Suprapubic skin (tissue), 4 donors: ENCODE measurements at places on chromosomes 2 and 18.

GRCh38 chr2:9160732-9161131 lies 45.9 kb upstream of the ASAP2 start:
- no peak overlapping the region for H3K4me3 ChIP-seq
- no peak for DNase-seq
- no peaks in the 10 kb centered on the region for H3K27me3 ChIP-seq
- peaks cover 10% of the 10 kb centered on the region for H3K4me1 ChIP-seq
- H3K27ac ChIP-seq = no peak overlapping the region

- no peak overlapping the region for H3K27ac ChIP-seq
- no peaks in the 10 kb centered on the region for H3K4me1 ChIP-seq
- H3K4me3 ChIP-seq = no peak overlapping the region
- H3K36me3 ChIP-seq = no peaks in the 10 kb centered on the region
These were observed 260.7 kb upstream of the KLHL29 start for GRCh38 chr2:23124214-23124750.

- H3K27me3 ChIP-seq = no peaks in the 10 kb centered on the region
- H3K4me1 ChIP-seq = peaks cover 7% of the 10 kb centered on the region
- no peak overlapping the region for H3K27ac ChIP-seq
- no peak for DNase-seq
- H3K36me3 ChIP-seq = no peaks in the 10 kb centered on the region
- H3K4me3 ChIP-seq = no peak overlapping the region
These were observed 46.2 kb downstream of the WDR75 start for GRCh38 chr2:189487283-189488007.

- peak; percentile 89 for DNase-seq
- no peaks in the 10 kb centered on the region for H3K27me3 ChIP-seq
- peaks cover 52% of the 10 kb centered on the region for H3K4me1 ChIP-seq
These were observed 568.4 kb downstream of the TNS1 start for GRCh38 chr2:217434180-217434975.

DNA sequence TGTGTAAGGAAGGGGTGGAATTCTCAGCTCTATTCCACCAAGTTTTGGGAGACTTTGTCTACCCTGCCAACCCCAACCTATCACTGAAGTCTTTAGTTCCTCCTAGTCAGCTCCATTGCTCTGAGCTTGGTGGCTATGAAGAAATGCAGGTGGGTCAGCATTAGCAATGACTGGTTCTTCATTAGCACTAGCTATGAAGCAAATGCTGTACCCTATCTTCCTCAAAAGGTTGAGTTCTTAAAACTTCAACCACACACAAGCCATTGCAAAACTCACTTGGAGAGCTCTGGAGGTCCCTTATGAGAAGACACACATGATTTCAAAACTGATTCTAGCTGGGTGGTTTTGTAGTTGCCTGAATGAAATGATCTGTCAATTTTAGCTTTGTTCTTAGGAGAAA lies 193.8 kb downstream of the IKZF2 start:
- no peak for DNase-seq
- H3K4me1 ChIP-seq = peaks cover 24% of the 10 kb centered on the region
- H3K4me3 ChIP-seq = no peak overlapping the region
- H3K27ac ChIP-seq = no peak overlapping the region

- H3K36me3 ChIP-seq = no peaks in the 10 kb centered on the region
- H3K27ac ChIP-seq = no peak overlapping the region
- H3K27me3 ChIP-seq = no peaks in the 10 kb centered on the region
- peaks cover under 1% of the 10 kb centered on the region for H3K4me1 ChIP-seq
- DNase-seq = no peak
These were observed 357.0 kb upstream of the ID2 start for GRCh38 chr2:8324901-8325300.

DNA sequence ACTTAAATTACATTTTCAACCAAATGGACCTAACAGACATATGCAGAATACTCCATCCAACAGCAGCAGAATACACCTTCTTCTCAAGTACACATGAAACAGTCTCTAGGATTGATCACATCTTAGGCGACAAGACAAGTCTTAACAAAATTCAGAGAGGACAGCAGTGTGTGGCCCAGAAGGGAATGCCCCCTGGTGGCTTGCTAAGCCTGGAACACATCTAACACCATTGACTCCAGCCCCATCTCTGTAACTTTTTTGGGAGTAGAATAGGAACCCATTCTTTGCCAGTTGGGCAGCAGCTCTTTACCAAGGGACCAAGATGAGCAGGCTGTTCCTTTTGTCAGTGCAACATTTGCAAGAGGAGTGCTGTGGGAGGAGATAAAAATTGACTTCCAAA lies 249.9 kb downstream of the PLCL1 start:
- no peaks in the 10 kb centered on the region for H3K36me3 ChIP-seq
- no peak overlapping the region for H3K4me3 ChIP-seq
- H3K27me3 ChIP-seq = no peaks in the 10 kb centered on the region
- no peak overlapping the region for H3K27ac ChIP-seq
- no peaks in the 10 kb centered on the region for H3K4me1 ChIP-seq

GRCh38 chr2:210224941-210225672 lies at the start of gene ACADL:
Gene ACADL (minus strand): TSS chr2:210225447. CDS start chr2:210225263, 184 bp downstream.
- DNase-seq = peak; percentile 75
- peaks cover 7% of the 10 kb centered on the region for H3K4me1 ChIP-seq
- peaks cover 8% of the 10 kb centered on the region for H3K27me3 ChIP-seq
- peak within 1 kb of the TSS; percentile 69 for H3K4me3 ChIP-seq

DNA sequence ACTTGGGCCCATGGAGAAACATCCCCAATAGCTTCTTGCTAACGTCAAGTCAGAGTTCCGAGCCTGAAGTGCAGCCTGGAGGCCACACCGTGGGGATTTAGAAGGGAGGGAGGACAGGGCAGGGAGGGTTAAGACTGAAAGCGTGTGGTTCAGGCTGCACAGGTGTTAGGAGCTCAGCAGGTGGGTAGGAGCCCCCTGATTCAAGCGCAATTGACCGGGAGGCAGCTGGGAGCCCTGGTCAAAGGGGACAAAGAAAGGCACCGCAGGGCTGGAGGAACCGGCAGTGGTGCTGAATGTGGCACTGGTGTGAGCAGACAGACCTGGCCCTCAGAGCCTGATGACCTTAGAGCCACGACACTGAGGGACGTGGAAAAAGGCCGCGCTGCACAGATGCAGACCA lies 149.6 kb downstream of the TMEM18 start:
- no peak for DNase-seq
- H3K36me3 ChIP-seq = no peaks in the 10 kb centered on the region
- no peak overlapping the region for H3K27ac ChIP-seq
- no peak overlapping the region for H3K4me3 ChIP-seq
- no peaks in the 10 kb centered on the region for H3K4me1 ChIP-seq

DNA sequence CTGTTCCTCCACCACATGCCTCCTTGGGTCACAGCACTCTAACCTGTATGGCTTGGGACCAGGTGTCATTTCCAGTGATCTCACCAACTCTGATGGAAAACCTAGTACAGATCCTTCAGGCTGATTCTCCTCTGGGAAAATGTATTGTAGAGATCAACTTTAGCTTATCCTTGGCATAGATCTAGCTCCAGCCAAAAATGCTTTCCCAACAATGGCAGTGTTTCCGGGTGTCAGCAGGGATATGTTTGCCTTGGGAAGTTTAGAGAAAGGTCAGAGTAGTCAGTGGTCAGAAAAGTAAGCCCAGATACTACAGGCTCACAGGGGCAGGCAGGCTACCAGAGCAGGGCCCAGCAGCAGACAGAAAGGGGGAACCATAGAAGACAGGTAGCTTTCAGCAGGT lies 73.6 kb downstream of the CD8B2 start:
- H3K36me3 ChIP-seq = no peaks in the 10 kb centered on the region
- H3K27ac ChIP-seq = no peak overlapping the region
- H3K27me3 ChIP-seq = no peaks in the 10 kb centered on the region
- peaks cover 22% of the 10 kb centered on the region for H3K4me1 ChIP-seq
- DNase-seq = no peak

DNA sequence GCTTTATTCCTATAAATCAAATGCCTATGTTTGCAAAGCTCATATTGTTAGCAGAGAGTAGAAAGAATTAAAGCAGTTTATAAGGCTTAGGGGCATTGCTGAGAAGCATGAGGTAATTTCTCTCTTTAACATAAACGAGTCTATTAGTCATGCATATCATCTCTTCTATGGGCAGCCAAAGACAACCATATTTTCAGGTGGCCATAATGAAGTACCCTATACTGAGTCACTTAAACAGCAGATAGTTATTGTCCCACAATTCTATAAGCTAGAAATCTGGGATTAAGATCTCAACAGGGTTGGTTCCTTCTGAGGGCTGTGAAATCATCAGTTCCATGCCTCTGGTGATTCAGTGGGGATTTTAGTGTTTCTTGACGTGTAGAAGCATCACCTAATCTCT lies 277.5 kb downstream of the NR4A2 start:
- no peaks in the 10 kb centered on the region for H3K27me3 ChIP-seq
- no peak for DNase-seq
- H3K4me3 ChIP-seq = no peak overlapping the region
- H3K4me1 ChIP-seq = no peaks in the 10 kb centered on the region

GRCh38 chr2:26299471-26300101 lies 46.4 kb upstream of the SELENOI start:
- H3K4me1 ChIP-seq = peaks cover 49% of the 10 kb centered on the region
- DNase-seq = no peak
- H3K36me3 ChIP-seq = no peaks in the 10 kb centered on the region
- H3K27me3 ChIP-seq = no peaks in the 10 kb centered on the region
- H3K4me3 ChIP-seq = peak overlapping the region; percentile 66
- H3K27ac ChIP-seq = peak overlapping the region; percentile 87

DNA sequence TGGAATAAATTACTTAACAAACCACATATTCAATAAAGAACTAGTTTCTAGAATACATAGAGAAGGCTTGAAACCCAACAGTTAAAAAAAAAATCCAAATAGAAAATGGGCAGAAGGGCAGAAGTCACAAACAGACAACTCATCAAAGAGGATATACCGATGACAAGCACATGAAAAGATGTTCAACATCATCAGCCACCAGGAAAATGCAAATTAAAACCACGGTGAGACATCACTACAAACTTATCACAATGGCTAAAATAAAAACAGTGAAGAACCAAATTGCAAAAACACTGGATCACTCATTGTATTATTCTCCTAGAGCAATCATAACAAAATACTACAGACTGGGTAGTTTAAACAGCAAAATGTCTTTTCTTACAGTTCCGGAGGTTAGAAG lies 14.5 kb downstream of the SESTD1 start:
- no peaks in the 10 kb centered on the region for H3K36me3 ChIP-seq
- no peak overlapping the region for H3K27ac ChIP-seq
- no peak for DNase-seq
- no peaks in the 10 kb centered on the region for H3K27me3 ChIP-seq

DNA sequence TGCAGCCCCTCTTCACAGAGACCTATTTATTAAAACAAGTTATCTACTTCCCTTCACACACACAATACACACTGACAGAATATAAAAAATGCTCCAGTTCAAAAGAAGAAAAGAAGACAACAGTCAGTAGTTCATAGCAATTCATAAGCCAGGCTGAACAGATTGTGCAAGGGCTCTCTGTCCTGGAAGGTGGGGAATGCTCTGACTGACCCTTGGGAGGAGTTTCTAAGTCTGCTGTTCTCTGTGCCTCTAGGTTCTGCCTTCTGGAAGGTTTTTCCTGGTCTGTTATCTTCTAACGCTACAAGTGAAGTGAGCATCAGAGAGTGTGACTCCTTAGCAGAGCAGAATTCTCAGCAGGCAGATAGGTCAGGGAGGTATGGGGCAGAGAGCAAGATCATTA lies 35.7 kb downstream of the SP3 start:
- peaks cover 10% of the 10 kb centered on the region for H3K36me3 ChIP-seq
- DNase-seq = no peak
- H3K27me3 ChIP-seq = no peaks in the 10 kb centered on the region

DNA sequence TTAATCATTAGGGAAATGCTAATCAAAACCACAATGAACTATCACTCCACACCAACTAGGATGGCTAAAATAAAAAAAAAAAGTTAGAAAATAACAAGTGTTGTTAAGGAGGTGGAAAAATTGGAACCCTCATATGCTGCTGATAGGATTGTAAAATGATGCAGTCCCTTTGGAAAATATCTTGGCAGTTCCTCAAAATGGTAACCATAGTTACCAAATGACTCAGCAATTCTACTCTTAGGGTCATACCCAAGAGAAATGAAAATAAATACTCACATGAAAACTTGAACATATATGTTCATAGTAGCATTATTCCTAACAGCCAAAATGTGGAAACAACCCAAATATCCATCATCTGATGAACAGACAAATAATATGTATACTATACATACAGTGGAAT lies 15.7 kb upstream of the ACVR2A start:
- H3K36me3 ChIP-seq = no peaks in the 10 kb centered on the region
- H3K4me1 ChIP-seq = no peaks in the 10 kb centered on the region
- no peaks in the 10 kb centered on the region for H3K27me3 ChIP-seq
- DNase-seq = no peak
- H3K4me3 ChIP-seq = no peak overlapping the region

GRCh38 chr2:177334940-177335543 lies 57.5 kb upstream of the AGPS start:
- no peak overlapping the region for H3K27ac ChIP-seq
- H3K36me3 ChIP-seq = no peaks in the 10 kb centered on the region
- no peak overlapping the region for H3K4me3 ChIP-seq

GRCh38 chr2:221070106-221070505 lies 502.0 kb downstream of the EPHA4 start:
- no peak overlapping the region for H3K27ac ChIP-seq
- H3K4me3 ChIP-seq = no peak overlapping the region
- no peaks in the 10 kb centered on the region for H3K4me1 ChIP-seq
- no peaks in the 10 kb centered on the region for H3K27me3 ChIP-seq
- H3K36me3 ChIP-seq = no peaks in the 10 kb centered on the region
- no peak for DNase-seq

- H3K4me3 ChIP-seq = no peak overlapping the region
- H3K36me3 ChIP-seq = no peaks in the 10 kb centered on the region
- H3K27ac ChIP-seq = no peak overlapping the region
- no peaks in the 10 kb centered on the region for H3K4me1 ChIP-seq
These were observed 698.1 kb upstream of the NXPH2 start for GRCh38 chr2:139478165-139478914.

- peak overlapping the region; percentile 6 for H3K27ac ChIP-seq
- no peaks in the 10 kb centered on the region for H3K4me1 ChIP-seq
- H3K36me3 ChIP-seq = no peaks in the 10 kb centered on the region
- no peak for DNase-seq
- H3K27me3 ChIP-seq = no peaks in the 10 kb centered on the region
These were observed 19.0 kb upstream of the CXCR4 start for GRCh38 chr2:136136931-136137330.

- H3K27ac ChIP-seq = no peak overlapping the region
- DNase-seq = peak; percentile 28
- H3K36me3 ChIP-seq = no peaks in the 10 kb centered on the region
- H3K4me1 ChIP-seq = peaks cover 3% of the 10 kb centered on the region
- H3K4me3 ChIP-seq = no peak overlapping the region
These were observed 5.3 kb upstream of the CTIF start for GRCh38 chr18:48533340-48534070.

DNA sequence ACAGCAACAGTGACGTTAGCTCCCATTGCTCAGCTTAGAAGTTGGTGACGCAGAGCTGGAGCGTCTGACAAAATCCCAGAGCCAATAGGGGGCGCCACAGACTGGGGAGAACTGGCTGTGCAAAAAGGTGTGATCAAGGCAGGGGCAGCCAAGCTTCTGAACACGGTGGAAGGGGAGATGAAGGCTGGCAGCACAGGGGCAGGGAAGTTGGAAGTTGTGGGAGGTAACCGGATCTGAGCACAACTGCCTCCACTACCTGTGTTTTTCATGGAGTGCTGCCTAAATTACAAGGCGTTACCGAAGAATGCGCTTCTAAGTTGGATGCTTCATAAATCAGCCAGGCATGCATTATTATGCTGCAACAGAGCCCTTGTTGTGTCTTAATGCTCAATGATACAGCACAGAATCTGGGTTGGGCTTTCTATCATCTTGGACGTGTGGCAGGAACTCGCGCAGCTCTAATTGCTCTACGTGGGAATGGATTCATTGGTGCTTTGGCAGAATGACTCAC lies 370.0 kb downstream of the SLC4A3 start:
- no peaks in the 10 kb centered on the region for H3K27me3 ChIP-seq
- H3K4me1 ChIP-seq = peaks cover 4% of the 10 kb centered on the region
- no peaks in the 10 kb centered on the region for H3K36me3 ChIP-seq
- no peak for DNase-seq
- no peak overlapping the region for H3K4me3 ChIP-seq
